ENCODE measurements at places on chromosomes 7 and 10. TPM values are rescaled to one million over a fixed set of nuclear protein-coding genes. Genes with fewer than 3 reads are reported as not detected.

GRCh38 chr7:11950281-11950680 is 118.3 kb upstream of the THSD7A start:
- no peaks in the 10 kb centered on the region for H3K27me3 ChIP-seq
- no peak for DNase-seq
- no peaks in the 10 kb centered on the region for H3K36me3 ChIP-seq
- peak overlapping the region; percentile 35 for H3K27ac ChIP-seq
- H3K4me3 ChIP-seq = no peak overlapping the region
- no peaks in the 10 kb centered on the region for H3K4me1 ChIP-seq

- peak; percentile 14 for DNase-seq
- peak overlapping the region; percentile 99 for H3K27ac ChIP-seq
- H3K36me3 ChIP-seq = no peaks in the 10 kb centered on the region
- H3K4me1 ChIP-seq = peaks cover 39% of the 10 kb centered on the region
- no peak overlapping the region for H3K4me3 ChIP-seq
These were observed 378.5 kb upstream of the SEMA3C start for GRCh38 chr7:81297317-81297716.

GRCh38 chr10:80713398-80713928 is 175.8 kb downstream of the SH2D4B start:
- H3K36me3 ChIP-seq = no peaks in the 10 kb centered on the region
- no peak overlapping the region for H3K27ac ChIP-seq
- H3K4me3 ChIP-seq = no peak overlapping the region
- DNase-seq = no peak
- H3K4me1 ChIP-seq = no peaks in the 10 kb centered on the region

DNA sequence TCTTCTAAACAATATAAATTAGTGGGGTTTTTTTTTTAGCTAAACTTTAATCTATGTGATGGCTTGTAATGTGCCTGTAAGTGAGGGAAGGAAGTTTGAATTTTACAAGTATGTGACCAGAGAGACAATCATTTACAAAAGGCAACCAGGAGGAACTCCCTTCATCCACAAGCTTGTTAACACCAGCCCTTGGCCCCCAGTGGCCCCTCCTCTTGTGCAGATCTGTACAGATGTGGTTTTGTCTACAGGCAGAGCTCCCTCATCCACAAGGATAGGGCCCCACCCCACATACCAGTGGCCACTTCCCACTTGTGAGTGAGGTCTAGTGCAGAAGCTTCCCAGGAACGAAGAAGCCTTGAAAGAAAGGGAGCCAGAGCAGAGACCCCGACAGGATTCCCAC is 234.1 kb upstream of the KMT2E start:
- peaks cover 6% of the 10 kb centered on the region for H3K27me3 ChIP-seq
- no peak for DNase-seq
- H3K27ac ChIP-seq = no peak overlapping the region
- no peaks in the 10 kb centered on the region for H3K4me1 ChIP-seq
- H3K36me3 ChIP-seq = no peaks in the 10 kb centered on the region
- no peak overlapping the region for H3K4me3 ChIP-seq

- peaks cover 19% of the 10 kb centered on the region for H3K4me1 ChIP-seq
- DNase-seq = peak; percentile 93
- no peak overlapping the region for H3K27ac ChIP-seq
- H3K27me3 ChIP-seq = no peaks in the 10 kb centered on the region
These were observed 11.6 kb downstream of the HBP1 start for GRCh38 chr7:107180378-107180777.

DNA sequence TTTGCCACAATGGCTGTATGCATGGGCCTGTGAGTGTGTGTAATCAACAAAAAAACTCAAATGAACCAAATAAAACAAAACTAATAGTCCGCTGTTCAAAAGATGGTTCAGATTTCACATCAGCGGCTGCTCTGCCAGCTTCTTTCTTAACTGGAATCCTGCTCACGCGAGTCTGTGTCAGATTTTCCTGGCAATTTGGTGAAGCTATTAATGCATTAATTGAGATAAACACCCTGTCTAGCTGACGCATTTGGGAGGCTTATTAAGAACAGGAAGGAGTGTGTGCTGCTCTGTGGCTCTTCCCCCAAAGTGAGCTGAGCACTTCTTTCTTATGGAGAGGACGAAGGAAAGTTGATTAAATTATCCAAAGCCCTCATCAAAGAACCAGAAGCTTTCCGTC is 336.6 kb upstream of the MKI67 start:
- H3K27ac ChIP-seq = no peak overlapping the region
- no peak overlapping the region for H3K4me3 ChIP-seq
- DNase-seq = no peak
- peaks cover 4% of the 10 kb centered on the region for H3K36me3 ChIP-seq

DNA sequence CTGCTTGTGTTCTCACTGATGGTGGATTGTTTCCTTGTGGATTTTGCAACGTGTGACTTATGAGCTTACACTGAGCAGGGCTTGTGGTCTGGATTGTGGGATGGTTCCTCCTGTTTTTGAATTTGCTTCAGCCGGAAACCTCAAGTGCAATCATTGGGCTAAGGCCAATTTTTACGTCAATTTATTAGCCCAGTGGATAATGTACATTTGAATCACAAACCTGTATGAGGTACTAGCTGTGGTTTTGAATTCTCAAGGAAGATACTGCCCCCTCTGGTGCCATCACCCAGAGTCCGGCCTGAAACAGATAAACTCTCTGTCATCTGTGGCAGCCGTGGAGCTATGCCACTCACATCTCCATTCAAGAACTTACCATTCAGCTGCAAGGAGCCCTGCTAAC is 7.3 kb upstream of the ZNF777 start:
- DNase-seq = peak; percentile 17
- no peaks in the 10 kb centered on the region for H3K4me1 ChIP-seq
- no peaks in the 10 kb centered on the region for H3K27me3 ChIP-seq
- no peak overlapping the region for H3K4me3 ChIP-seq
- no peak overlapping the region for H3K27ac ChIP-seq
- peaks cover 15% of the 10 kb centered on the region for H3K36me3 ChIP-seq

- H3K27ac ChIP-seq = no peak overlapping the region
- no peaks in the 10 kb centered on the region for H3K36me3 ChIP-seq
- no peak overlapping the region for H3K4me3 ChIP-seq
- no peak for DNase-seq
These were observed 271.9 kb downstream of the C7orf25 start for GRCh38 chr7:42639930-42640329.

DNA sequence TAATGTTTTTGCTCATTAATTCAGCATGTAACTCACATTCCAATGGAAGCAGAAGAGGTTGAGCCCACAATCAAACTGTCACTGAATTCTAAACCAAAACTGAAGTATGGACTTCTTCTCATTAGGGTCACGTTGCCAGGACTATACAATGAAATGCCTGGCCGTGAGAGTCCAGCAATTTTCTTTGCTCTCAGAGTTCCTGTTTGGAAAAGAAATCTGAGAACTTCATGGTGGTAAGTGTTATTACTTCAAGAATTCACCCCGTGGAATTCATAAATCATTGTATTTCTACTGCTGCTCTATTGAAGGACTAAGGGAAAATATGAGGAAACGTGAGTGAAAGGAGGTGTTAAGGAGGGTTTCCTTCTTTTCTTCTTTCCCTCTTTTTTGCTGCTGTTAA is 441.8 kb upstream of the AKR1E2 start:
- H3K27me3 ChIP-seq = no peaks in the 10 kb centered on the region
- H3K4me3 ChIP-seq = no peak overlapping the region
- peaks cover 5% of the 10 kb centered on the region for H3K4me1 ChIP-seq
- no peak for DNase-seq

DNA sequence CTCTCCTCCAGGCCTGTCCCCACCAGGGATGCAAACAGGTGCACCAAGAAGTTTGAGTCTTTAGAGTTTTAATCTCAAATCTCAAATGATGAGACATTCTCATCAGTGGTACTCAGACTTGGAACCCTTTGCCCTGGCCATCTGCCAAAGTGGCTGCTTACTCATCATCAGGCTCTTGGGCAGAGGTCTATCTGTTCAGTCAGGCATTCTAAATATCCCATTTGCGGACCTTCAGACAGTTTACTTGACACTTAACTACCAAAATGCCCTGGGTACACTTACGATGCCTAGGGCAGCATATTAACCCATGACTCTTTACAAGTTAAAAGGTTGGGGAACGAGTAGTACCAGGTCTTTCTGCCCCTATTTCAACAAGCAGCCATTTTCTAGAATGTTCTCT is 61.2 kb upstream of the YAE1 start:
- no peaks in the 10 kb centered on the region for H3K4me1 ChIP-seq
- no peak overlapping the region for H3K27ac ChIP-seq
- peak; percentile 79 for DNase-seq
- H3K4me3 ChIP-seq = no peak overlapping the region
- peaks cover 42% of the 10 kb centered on the region for H3K27me3 ChIP-seq
- no peaks in the 10 kb centered on the region for H3K36me3 ChIP-seq

- no peak overlapping the region for H3K27ac ChIP-seq
- no peaks in the 10 kb centered on the region for H3K4me1 ChIP-seq
- DNase-seq = no peak
- H3K36me3 ChIP-seq = no peaks in the 10 kb centered on the region
These were observed 1066.5 kb downstream of the TYW1 start for GRCh38 chr7:68063171-68063570.

GRCh38 chr10:105956550-105956949 is 1208.0 kb downstream of the SORCS1 start:
- no peaks in the 10 kb centered on the region for H3K36me3 ChIP-seq
- DNase-seq = no peak
- no peak overlapping the region for H3K27ac ChIP-seq
- no peak overlapping the region for H3K4me3 ChIP-seq
- no peaks in the 10 kb centered on the region for H3K4me1 ChIP-seq

DNA sequence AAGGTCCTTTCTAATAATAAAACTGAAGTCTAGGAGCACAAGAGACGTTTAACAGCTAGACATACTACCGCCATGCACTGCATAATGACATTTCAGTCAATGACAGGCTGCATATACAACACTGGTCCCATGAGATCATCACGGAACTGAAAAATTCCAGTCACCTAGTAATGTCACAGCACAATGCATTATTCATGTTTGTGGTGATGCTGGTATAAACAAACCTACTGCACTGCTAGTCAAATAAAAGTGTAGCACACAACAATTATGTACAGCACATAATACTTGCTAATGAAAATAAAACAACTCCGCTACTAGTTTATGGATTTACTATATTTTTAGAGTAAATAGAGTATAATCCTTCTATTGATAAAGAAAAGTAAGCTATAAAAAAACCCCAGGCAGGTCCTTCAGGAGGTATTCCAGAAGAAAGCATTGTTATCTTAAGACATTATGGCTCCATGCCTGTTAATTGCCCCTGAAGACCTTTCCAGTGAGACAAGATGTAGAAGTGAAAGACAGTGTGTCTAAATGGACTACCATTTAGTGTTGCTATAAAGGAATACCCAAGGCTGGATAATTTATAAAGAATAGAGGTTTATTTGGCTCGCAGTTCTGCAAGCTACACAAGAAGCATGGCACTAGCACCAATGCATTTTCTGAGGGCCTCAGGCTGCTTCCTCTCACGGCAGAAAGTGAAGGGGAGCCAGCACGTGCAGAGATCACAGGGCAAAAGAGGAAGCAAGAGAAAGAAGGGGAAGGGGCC is 47.1 kb downstream of the HIBADH start:
- H3K27ac ChIP-seq = peak overlapping the region; percentile 31
- no peak for DNase-seq
- no peak overlapping the region for H3K4me3 ChIP-seq
- no peaks in the 10 kb centered on the region for H3K27me3 ChIP-seq
- H3K4me1 ChIP-seq = peaks cover 18% of the 10 kb centered on the region

GRCh38 chr7:11212080-11212711 is 238.5 kb downstream of the PHF14 start:
- no peak overlapping the region for H3K4me3 ChIP-seq
- no peaks in the 10 kb centered on the region for H3K27me3 ChIP-seq
- no peaks in the 10 kb centered on the region for H3K36me3 ChIP-seq
- no peak overlapping the region for H3K27ac ChIP-seq

- no peak overlapping the region for H3K4me3 ChIP-seq
- no peaks in the 10 kb centered on the region for H3K27me3 ChIP-seq
- H3K4me1 ChIP-seq = no peaks in the 10 kb centered on the region
- no peak for DNase-seq
These were observed 520.2 kb upstream of the ZWINT start for GRCh38 chr10:56881218-56881617.

GRCh38 chr7:32255036-32255435 is 184.8 kb upstream of the PDE1C start:
- no peaks in the 10 kb centered on the region for H3K36me3 ChIP-seq
- no peaks in the 10 kb centered on the region for H3K4me1 ChIP-seq
- no peak overlapping the region for H3K27ac ChIP-seq
- H3K4me3 ChIP-seq = no peak overlapping the region

KCNH2 gene
- total RNA-seq = 0.09 TPM

UCN3 gene
- not detected for total RNA-seq

STOX1 gene
- total RNA-seq = not detected

MIOS gene
- total RNA-seq = 43.5 TPM

PHYH gene
- total RNA-seq = 9.8 TPM

KCNMA1 gene
- total RNA-seq = 16.4 TPM

ANKRD30A gene
- not detected for total RNA-seq

PLXDC2 gene
- 10.6 TPM for total RNA-seq

OR9A2 gene
- total RNA-seq = not detected
